ENCODE measurements at places on chromosomes 11 and 22. TPM values are rescaled to one million over a fixed set of nuclear protein-coding genes. Genes with fewer than 3 reads are reported as not detected.

Gene EXT2
- total RNA-seq, result 22.3 TPM

GRCh38 chr11:66388780-66389386 lies 17.3 kb upstream of the SLC29A2 start:
- DNase-seq, result peak; percentile 80

Gene DRD4
- 3.1 TPM for total RNA-seq

Gene MRGPRX4
- not detected for total RNA-seq

- no peak for DNase-seq
Observed at GRCh38 chr22:31120230-31120629, 2.5 kb upstream of the INPP5J start.

DNA sequence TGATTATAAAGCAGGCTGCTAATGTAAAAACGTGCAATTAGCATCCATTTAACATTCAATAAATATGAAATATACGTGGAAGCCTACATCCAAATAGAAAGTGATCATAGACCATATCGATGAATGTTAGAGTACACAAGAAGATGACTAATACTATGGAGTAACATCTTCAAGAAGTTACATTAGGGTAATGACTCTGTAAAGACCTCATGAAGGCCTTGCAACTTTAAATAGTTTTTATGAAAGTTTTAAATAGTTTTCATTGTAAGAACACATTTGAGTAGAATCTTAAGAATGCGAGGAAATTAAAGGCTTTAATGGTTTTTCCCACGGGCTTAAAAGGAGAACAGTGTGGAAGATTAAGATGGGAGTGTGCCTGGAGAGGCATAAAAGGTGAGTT lies 1.4 kb downstream of the TRIM34 start:
- no peak for DNase-seq

DNA sequence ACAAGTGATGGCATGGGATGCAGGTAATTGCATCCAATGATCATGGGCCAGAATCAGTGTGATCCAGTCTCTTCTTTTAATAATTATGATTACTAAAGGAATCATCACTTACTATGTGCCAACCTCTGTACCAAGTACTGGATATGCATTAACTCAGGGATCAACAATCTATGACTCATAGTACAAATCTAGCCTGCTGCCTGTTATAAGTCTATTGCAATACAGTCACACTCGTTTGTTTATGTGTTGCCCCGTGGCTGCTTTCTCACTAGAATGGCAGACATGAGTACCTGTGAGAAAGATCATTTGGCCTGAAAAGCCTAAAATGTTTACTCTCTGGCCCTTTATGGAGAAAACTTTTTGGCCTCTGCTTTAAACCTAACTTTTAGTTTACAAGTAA lies 45.0 kb downstream of the OR6Q1 start:
- DNase-seq, result no peak

GRCh38 chr11:19980957-19981669 lies 179.2 kb downstream of the DBX1 start:
- DNase-seq, result no peak

DNA sequence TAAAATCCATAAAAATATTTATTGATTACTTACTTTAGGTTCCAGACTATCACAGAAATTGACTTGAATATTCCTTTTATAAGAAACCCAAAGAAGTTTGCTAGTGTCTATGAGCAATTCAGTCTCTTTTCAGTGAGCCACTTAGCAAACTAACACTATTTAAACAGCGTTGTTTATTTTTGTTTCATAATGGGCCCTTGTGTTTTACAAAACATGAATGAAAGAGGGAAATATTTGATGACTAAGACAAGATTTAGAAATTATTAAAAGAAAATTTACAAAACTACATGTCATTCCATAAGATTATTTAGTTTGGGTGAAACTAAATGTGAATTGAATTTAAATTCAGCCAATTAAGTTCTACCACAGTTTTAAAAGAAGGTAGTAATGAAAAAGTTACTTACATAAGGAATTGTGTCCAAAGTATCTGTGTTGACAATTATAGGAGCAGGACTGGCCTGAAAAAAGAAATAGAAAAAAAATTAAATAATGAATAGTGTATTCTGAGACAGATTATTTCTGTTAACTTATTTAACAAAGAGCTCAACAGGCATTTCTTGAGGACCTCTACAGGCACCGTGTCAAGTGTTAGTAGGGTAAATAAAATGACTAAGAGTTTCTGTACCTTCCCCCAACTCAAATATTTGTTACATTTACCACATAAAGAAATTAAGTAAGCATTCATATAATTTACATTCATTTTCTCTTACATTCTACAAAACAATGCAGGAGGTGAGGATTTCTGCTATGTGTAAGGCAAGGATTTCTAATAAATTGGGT lies 964.9 kb upstream of the CCDC90B start:
- DNase-seq, result no peak

Gene PANX2
- not detected for total RNA-seq

Gene KCNQ1OT1
- total RNA-seq, result 3.4 TPM

- no peak for DNase-seq
Observed at GRCh38 chr11:116513894-116514293, 258.9 kb downstream of the BUD13 start.

Gene AIFM3
- total RNA-seq, result not detected

GRCh38 chr11:119118227-119118626 lies 3.2 kb upstream of the HINFP start:
- DNase-seq, result no peak

DNA sequence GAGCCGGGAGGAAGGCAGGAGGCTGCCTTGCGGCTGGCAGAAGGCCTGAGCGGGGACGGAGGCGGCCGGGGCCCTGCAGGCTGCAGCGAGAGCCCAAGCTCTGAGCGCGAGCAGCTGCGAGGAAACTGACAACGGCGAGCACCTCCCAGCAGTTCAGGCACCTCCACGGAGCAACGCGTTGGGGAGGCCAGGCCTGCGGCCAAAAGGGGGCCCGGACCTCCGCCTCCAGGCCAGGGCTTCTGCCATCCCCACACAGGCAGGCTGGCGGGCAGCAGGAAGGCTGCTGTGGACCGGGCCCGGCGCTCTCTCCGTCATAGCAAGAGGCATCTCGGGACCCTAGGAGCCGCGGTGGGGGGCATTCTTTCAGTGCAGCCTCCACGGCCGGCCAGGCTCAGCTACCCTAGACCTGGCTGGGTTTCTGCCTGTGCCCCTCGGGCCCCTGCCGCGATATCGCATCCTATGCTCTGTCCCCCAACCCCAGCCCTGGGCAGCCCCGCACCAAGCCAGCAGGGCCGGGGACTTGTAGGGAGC lies 22.9 kb upstream of the SLC22A12 start:
- no peak for DNase-seq

Gene SORL1
- total RNA-seq, result 400 TPM

- DNase-seq, result no peak
Observed at GRCh38 chr11:104098555-104098954, 62.1 kb downstream of the DDI1 start.

Gene CCDC34
- total RNA-seq, result 49.0 TPM

Gene KDM4D
- 1.6 TPM for total RNA-seq

- no peak for DNase-seq
Observed at GRCh38 chr22:49457946-49458707, 369.5 kb downstream of the BRD1 start.

DNA sequence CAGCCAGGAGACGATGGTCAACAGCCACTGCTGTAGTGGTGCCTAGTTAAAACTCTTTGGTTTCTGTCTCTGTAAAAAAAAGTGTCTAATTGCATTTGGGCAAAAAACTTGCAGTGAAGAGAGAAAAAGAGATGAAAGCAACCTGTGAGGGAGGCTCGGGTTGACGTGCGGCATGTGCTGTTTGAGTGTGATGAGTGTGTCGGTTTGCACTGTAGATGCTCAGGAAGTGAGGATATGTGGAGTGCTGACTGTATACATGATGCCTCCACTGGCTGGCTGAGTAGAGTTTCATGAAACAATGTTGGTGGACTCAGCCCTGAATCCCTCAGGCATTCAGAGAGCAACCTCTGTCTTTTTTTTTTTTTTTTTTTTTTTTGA lies 4.3 kb upstream of the DGCR6L start:
- no peak for DNase-seq

Gene TP53I11
- total RNA-seq, result 0.51 TPM

DNA sequence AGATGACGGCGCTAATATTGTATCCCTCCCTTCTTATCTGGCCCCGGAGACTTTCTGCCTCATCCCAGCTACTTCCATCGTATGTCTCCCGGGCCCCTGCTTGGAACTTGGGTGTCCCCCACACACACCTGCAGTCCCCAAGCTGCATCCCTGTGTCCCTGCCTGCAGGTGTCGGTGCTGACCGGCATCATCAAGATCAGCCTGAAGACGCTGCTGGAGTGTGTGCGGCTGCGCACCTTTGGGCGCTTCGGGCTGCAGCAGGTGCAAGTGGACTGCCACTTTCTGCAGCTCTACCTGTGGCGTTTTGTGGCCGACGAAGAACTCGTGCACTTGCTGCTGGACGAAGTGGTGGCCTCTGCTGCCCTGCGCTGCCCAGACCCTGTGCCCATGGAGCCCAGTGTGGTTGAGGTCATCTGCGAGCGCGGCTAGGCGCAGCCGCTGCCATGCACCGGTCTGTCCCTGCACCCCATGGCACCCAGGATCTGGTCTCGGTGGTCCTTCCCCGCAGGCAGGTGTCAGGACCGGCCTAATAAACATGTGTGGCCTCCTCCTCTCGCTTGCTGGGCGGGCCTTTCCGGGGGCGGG lies 421 bp upstream of the TM7SF2 start:
- DNase-seq, result no peak
